ENCODE measurements at places on chromosomes 2 and 18.

- DNase-seq: no peak
Observed at GRCh38 chr2:157174321-157174720, 83.2 kb upstream of the GALNT5 start.

- no peak for DNase-seq
Observed at GRCh38 chr2:146818122-146818521, 1026.7 kb upstream of the ACVR2A start.

GRCh38 chr2:127957240-127957639, 70.6 kb downstream of the SAP130 start:
- no peak for DNase-seq

DNA sequence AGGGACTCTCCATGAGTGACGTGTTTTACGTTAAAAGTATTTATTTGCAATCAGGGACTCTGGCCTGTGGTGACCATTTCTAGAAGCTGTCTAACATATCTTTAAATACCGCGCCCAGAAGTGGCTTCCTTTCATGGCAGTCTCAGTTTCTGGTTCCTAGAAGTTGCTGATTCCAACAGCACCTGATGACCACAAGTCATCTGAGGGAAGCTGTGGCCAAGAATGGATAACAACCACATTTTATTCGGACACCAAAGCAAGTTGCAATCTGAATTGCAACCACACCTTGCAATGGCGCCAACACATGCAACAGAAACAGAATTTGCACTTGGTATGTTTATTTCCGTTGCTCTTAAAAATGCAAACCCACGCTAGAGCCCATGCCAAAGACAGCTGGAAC, 33.1 kb downstream of the MEX3C start:
- no peak for DNase-seq

DNA sequence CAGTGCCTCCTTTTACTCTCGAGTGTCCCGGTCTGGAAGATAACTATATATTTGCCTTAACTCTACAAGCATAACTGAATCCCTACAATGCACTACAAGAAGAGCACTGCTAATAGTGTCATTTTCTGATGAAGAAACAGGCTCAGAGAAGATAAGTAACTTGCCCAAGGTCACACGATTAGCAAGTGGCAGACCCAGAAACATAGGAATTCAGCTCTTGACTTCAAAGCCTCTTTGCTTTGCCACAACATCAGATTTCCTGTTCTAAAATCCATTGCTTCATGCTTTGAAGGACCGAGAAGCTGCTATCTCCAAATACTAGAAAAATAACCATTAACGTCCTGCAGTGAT, 65.6 kb downstream of the HS1BP3 start:
- DNase-seq: no peak

DNA sequence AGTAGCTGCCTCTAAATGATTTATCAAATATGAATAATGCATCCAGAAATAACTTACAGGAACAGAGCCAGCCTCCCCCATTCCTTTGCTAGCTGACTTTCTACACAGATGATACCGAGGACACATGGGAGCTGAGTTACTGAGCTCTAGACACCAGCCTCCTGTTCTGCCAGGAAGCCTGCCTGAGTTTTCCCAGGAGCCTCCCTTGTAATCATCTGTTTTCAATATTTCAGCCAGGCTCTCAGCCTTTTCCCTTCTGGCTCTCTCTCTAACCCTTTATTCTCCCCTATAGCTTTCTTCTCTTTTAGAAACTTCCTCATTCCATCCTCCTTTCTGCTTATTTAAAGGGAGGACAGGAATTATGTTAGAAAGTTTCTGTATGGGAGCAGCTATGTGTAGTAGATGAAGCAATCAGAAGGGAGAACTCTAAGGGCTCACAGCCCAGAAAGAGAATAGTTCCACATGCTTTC, 911.6 kb downstream of the TDRD15 start:
- DNase-seq: no peak

Data from NCI-H1105 treated with DMSO at 0.1 percent for 48 hours (cell line).